GDM1 (cell line): ENCODE measurements at places on chromosomes 3 and 15.

- no peak for DNase-seq
Observed at GRCh38 chr3:195597229-195597628, 13.5 kb upstream of the APOD start.

- no peak for DNase-seq
Observed at GRCh38 chr3:115712871-115713270, 89.6 kb downstream of the GAP43 start.

DNA sequence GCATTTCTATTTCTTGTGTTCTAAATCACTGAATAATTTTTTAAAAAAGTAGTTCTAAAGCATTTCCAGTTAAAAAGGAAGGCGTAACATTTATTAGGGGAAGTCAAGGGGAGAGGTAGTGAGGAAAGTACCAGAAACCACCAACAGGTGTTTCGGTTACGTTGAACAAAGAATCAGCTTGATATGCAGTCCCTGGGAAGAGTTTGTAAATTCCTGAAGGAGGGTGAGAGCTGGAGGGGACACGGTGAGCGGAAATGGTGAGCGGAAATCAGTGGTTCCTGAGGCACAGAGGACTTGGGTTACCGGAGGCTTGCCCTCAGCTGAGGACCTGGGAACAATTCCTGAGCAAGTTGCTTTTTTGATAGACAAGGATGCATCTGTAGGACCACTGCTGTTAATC is 17.8 kb downstream of the MAP2K1 start:
- DNase-seq, result no peak

GRCh38 chr3:16455001-16455400 is 58.5 kb downstream of the RFTN1 start:
- no peak for DNase-seq

GRCh38 chr3:71910108-71910507 is 125.2 kb upstream of the PROK2 start:
- DNase-seq, result no peak

DNA sequence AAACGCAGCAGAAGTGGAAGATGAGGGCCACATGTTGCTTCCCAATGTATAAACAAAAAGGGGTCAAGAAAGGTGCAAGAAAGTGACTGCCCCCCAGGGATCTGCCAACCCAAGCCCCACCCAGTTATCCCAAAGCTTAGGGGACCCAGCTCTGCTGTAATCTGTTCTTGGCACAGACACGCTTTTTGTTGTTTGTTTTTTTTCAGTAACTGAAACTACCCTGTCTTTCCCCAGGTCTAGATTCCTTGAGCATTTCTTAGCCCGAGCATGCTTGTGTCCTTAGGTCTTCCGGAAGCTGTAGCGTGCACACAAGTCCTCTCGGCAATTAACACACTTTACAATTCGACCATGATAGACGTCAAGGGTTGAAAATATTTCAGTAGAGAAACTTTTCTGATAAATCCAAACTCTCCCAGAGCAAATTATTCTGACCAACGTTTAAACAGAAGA is 8.5 kb upstream of the PPARG start:
- no peak for DNase-seq

GRCh38 chr15:20106026-20106425 is 435.6 kb downstream of the GOLGA6L6 start:
- DNase-seq, result no peak

DNA sequence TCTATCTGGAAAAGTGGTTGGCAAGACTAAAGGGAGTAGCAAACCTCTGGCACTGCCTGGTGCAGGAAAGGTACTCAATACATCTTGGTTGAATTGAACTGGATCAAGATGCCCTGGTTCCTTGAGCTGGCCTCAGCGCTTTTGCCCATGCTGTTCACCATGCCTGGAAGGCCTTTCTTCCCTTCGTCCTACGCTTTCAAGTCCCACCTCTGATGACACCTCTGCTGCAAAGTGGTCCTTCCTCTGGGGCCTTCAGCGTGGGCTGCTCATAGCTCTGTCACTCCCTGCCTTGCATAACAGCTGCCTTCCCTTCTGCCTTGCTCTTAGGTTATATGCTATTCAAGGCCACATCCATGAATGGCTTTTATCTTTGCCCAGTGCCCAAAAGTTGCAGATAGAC is 23.0 kb downstream of the ITGA11 start:
- DNase-seq, result no peak

- DNase-seq, result no peak
Observed at GRCh38 chr3:197495059-197495455, 60.7 kb downstream of the BDH1 start.

- no peak for DNase-seq
Observed at GRCh38 chr3:71784914-71785531, at the start of gene PROK2. Gene PROK2, minus strand, starts transcription at chr3:71785148. Its CDS starts 96 bp downstream, at chr3:71785052.

GRCh38 chr15:86163816-86164215 is 84.1 kb downstream of the AGBL1 start:
- DNase-seq, result no peak

DNA sequence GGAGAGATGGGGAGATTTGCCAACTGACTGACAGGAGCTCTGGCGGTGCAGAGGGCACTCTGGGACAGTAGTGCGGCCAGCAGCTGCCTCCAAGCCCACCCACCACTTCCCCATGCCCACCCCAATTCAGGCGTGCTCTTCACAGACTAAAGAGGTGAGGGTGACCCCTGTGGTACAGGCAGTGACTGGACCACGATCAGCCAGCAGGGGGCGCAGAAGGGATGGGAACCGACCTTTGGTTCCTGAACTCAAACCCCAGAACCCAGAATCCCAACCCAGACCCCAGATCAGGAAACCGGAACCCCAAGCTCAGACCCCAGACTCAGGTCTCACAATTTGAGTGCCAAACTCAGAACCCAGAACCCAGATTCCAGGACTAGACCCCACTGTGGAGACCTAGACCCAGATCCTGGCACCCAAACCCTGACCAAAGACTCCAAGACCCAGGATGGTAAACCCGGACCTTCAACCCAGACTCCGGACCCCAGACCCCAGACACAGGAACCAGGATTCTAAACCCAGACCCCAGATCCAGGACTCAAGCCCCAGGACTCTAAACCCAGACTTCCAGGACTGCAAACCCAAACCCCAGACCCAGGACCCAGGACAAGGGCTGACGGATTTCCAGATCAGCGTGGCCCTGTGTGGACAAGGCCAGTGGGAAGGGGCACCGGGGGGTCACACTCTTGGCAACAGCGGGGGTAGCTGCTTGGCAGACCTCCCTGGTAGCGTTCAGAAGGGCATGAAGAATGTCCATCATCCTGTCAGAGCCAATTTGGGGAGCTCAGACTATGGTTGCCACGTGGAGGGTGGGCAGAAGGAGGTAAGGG is 3.7 kb upstream of the MYL3 start:
- peak; percentile 8 for DNase-seq

DNA sequence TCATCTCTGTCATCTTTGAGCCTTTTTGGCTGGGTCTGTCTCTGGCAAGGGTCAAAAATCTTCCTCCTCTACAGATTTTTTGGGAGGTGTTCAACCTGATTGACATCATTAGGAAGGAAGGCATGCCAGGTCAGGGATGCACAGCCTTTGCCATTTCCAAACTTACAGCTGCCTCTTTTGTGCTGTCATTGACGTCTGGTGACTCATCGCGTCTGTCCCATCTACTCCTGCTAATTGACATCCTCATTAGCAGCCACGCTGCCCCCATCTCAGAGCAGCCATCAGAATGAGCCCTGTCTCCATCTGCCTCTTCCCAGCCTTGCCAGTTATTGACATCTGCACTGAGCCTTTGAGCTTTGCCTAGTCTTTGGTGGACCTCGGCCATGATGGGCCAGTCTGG is 53.0 kb downstream of the PDIA5 start:
- DNase-seq, result no peak
